ENCODE measurements at places on chromosomes 2 and 18. TPM values are rescaled to one million over a fixed set of nuclear protein-coding genes. Genes with fewer than 3 reads are reported as not detected.

TPO gene
- not detected for total RNA-seq

GPBAR1 gene
- not detected for total RNA-seq

AGXT gene
- not detected for total RNA-seq

DHRS9 gene
- total RNA-seq: not detected

SLC35G4 gene
- total RNA-seq: not detected

TTN gene
- 0.18 TPM for total RNA-seq

GRCh38 chr18:67525328-67526099 is 9.0 kb upstream of the DSEL start:
- peak; percentile 99 for DNase-seq
- no peak overlapping the region for H3K4me3 ChIP-seq
- H3K27me3 ChIP-seq: no peaks in the 10 kb centered on the region
- H3K27ac ChIP-seq: peak overlapping the region; percentile 61
- H3K36me3 ChIP-seq: no peaks in the 10 kb centered on the region
- H3K4me1 ChIP-seq: no peaks in the 10 kb centered on the region

DNA sequence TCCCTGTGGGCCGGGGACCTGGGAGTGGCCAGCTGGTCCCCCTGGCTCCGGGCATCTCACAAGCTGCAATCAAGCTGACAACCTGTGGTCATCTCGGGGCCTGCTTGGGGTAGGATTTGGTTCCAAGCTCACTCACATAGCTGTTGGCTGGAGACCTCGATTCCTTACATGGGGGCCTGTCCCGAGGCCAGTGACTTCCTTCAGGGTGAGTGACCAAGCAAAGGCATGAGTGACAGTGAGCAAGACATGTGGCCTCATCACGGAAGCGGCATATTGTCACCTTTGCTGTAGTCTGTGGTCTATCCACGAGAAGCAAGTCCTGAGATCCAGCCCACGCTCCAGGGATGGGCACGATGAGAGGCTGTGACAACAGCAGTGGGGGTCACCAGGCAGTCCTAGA is 131.4 kb upstream of the ID2 start:
- H3K36me3 ChIP-seq: no peaks in the 10 kb centered on the region
- no peak overlapping the region for H3K27ac ChIP-seq
- H3K4me1 ChIP-seq: no peaks in the 10 kb centered on the region

DNA sequence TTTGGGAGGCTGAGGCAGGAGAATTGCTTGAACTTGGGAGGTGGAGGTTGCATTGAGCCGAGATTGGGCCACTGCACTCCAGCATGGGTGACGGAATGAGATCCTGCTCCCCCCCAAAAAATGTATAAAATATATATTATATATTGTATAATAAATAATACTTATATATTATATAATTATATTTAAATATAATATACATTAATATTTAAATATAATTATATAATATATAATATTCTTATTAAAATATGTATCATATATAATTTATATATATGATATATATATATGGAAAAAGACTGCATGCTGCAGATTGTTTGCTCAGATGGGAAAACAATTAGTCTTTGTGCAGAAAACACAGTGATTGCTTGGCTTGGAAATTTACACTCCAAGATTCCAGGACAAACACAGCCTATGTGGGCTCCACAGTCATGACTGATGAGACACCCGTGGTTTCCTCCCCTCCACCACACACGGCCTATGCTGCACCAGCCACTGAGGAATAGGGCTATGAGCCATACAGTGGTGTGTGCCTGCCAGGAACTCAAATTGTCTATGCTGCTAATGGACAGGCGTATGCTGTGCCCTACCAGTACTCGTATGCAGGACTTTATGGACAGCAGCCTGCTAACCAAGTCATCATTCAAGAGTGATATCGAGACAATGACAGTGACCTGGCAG is 30.0 kb downstream of the PMAIP1 start:
- no peak overlapping the region for H3K4me3 ChIP-seq
- H3K4me1 ChIP-seq: no peaks in the 10 kb centered on the region
- DNase-seq: peak; percentile 52
- no peaks in the 10 kb centered on the region for H3K36me3 ChIP-seq

DNA sequence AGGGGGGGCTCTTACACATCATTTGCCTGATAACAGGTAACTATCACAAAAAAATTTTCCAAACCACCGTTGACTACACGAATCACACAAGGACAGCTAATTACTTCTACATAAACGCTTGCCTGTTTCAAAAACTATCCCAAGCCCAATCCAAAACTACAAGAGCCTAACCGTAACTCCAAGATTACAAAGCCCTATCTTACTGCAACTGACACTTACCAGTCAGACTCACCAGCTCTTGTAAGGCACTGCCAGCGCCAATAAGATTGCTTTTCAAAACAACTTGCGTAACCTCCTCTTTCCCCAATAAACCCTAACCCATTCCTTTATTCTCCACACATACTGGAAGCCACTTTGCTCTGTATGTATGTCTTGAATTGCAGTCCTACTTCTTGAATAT is 148.4 kb downstream of the NBAS start:
- H3K27ac ChIP-seq: no peak overlapping the region
- DNase-seq: no peak
- no peaks in the 10 kb centered on the region for H3K27me3 ChIP-seq
- H3K4me1 ChIP-seq: no peaks in the 10 kb centered on the region
- peaks cover 11% of the 10 kb centered on the region for H3K36me3 ChIP-seq
- no peak overlapping the region for H3K4me3 ChIP-seq

DNA sequence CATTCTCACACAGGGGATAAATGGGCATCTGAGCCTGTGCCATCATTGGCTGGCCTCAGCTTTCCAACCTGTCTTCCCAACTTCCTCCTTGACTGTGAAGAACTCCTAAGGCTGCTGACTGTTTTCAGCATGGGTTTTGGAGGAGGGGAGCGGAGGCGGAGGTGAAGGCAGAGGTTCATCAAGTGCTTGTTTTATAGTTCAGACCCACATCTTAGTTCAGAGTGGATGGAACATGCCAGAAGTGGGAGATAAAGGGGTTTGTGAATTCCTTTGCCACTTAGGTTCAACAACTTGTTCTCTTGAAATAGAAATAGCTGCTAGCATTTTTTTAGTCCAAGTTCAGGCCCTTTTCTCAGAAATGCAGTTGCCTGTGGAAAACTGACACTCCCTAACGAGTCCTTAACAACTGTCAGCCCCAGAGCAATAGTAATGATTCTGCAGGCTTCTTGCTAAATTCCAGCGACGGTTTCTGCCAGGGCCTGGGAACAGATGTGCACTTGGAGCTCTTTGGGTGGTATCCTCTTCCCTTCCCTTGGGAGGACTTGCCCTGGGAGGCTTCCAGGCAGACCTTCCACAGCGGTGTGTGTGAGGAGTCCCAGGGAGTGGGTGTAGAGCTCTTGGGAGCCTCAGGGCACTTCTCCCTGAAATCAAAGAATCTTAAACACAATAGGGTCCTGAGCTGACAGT is 30.1 kb upstream of the ITGA6 start:
- H3K4me1 ChIP-seq: no peaks in the 10 kb centered on the region
- H3K27ac ChIP-seq: no peak overlapping the region
- peaks cover 3% of the 10 kb centered on the region for H3K27me3 ChIP-seq

DNA sequence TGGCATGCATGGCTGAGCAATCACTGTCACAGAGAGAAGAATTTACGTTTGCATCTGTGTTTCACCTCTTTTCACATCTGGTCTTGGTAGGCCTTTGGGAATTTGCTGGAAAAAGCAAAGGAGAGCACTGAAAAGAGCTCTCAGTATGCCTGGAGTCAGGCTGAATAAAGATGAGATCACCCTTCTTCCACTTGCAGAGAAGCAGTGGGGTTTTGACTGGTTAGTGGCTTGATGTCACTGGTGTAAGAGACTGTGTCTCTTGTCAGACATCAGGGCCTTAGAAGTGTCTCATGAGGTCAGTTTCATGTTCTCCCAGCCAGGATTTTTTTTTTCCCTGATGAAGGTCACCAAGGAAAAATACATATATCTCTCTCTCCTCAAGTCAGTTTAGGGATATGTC is 353.8 kb downstream of the INSIG2 start:
- H3K27ac ChIP-seq: no peak overlapping the region
- no peak for DNase-seq
- H3K4me3 ChIP-seq: no peak overlapping the region
- no peaks in the 10 kb centered on the region for H3K27me3 ChIP-seq
- no peaks in the 10 kb centered on the region for H3K4me1 ChIP-seq
- no peaks in the 10 kb centered on the region for H3K36me3 ChIP-seq

DNA sequence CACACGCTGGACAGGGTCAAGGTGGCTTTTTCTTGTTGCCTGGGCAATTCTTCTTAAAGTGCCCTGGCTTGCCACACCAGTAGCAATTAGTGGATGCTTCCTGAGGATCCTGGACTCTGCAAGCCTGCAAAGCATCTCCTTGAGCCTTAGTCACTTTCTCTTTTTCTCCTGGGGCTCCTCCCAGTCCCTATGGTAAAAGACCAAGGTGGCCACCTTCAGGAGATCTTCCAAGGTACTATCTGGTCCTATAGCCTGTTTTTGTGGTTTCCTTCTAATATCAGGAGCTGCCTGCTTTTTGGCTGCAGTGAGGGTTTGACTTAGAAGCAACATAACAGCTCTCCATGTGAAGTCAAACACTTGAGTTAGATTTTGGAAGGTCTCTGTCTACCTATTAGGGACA is 33.3 kb upstream of the GMCL1 start:
- no peak overlapping the region for H3K4me3 ChIP-seq
- no peaks in the 10 kb centered on the region for H3K27me3 ChIP-seq
- no peaks in the 10 kb centered on the region for H3K36me3 ChIP-seq
- H3K27ac ChIP-seq: no peak overlapping the region

Measured in IMR-90 (cell line).